ENCODE measurements at places on chromosomes 4 and X.

GRCh38 chrX:25527156-25527555 is 511.4 kb upstream of the ARX start:
- no peak for DNase-seq

DNA sequence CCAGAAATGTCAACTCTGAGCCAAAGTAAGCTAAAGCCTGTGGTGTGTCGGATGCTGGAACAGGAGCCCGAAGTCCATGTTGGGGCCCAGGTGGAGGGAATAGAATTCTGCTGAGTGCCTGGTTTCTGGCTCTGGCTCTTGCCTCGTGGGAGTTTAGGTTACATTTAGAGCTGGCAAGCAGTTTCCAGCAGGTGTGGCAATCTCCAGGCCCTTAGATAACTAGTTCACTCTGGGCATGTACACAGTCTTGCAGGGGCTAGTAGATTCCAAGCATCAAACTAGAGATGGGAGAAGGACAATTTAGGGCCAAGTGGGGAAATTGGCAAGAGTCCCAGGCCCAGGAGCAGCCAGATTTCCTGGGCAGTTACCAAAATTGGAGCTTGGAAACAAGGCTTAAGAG is 56.3 kb upstream of the STOX2 start:
- DNase-seq, result no peak

- DNase-seq, result no peak
Measured at GRCh38 chr4:11628093-11628725, 199.5 kb upstream of the HS3ST1 start.

DNA sequence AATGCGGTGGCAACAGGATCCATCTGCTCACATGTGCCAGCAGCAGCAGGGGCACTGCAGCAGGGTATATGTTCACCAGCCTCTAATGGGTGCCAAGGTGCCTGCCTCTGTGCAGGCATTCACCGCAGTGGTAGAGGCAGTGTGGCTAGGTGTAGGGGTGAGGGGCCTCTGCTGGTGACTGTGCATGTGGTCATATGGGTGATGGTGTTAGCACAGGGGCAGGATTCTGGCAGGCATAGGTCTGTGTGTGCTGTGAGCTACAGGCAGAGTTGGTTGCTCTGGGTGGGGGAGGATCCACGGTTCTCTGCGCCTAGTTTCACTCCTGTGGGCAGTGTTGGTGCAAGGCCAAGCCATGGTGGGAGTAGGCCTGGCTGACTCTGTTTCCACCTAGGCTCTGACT is 566.5 kb upstream of the GNPDA2 start:
- DNase-seq, result no peak

- no peak for DNase-seq
Measured at GRCh38 chr4:109953556-109953955, 40.9 kb downstream of the EGF start.

DNA sequence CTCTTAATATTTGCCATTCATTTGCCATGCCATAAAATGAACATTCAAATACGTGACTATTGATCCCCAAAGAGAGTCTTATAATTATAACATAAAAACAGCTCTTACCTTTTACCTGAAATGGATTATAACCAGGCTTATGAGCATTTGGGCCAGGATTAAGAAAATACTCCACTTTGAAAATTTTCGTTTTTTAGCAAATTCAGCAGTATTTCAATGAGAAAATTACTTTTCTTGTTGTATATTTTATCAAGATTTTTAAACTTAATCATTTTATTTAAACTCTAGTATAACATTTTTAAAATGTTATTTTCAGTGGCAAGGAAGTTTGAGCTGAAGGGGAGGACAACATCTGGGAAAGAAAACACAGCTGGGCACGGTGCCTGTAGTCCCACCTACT is 59.0 kb upstream of the RAPGEF2 start:
- DNase-seq, result no peak

DNA sequence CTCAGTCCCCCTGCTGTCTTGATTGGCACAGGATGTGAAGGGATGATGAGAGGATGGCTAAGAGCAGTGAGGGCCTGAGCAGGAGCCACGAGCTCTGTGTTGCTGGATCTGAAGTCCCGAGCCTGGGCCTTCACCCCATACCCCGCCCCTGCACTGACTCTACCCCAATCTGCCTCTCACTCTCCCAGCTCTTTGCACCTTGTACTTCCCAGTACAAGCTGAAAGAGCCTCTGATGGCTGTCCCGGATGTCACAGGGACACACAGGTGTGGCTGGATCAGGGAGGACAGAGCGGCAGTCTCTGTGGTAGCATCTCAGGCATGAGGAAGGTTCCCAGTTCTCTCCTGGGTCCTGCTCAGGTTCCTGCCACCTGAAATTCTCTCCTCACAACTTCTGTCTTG is 103.6 kb downstream of the CHIC2 start:
- no peak for DNase-seq

DNA sequence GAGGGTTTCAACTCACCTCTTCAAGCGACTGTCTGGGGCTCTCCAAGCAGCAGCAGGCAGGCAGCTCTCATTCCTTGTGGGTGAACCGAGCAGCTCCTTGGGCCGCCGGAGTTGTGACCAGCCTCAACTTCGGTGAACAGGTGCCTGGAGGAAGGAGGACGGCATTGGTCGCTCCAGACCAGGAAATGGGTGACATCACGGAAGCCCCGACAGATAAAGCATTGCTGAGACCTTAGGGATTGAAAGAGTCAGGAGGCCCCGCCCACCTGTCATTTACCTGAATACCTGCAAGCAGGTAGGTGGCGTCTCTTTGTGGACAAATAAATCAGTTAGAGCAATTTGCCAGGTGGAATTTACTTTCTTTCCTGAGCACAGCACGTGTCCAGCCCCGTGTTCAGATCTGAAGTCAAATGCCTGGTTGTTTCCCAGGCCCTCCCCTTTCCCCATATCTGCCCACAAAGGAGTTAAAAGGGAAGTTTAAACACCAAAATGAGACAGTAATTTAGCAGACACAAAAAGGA is at the start of gene LNX1:
Gene LNX1 (minus strand): TSS at position 115 of the 521 bp plus-strand sequence. CDS start 17,484 bp downstream, outside the sequence.
- DNase-seq, result no peak

- DNase-seq, result no peak
Measured at GRCh38 chr4:10173037-10173753, 56.6 kb upstream of the WDR1 start.

- no peak for DNase-seq
Measured at GRCh38 chr4:52752936-52753335, 1.7 kb upstream of the ERVMER34-1 start.

- DNase-seq, result no peak
Measured at GRCh38 chrX:148929686-148930085, 429.3 kb downstream of the AFF2 start.

- no peak for DNase-seq
Measured at GRCh38 chr4:189206953-189207352, 733.7 kb upstream of the FRG1 start.

DNA sequence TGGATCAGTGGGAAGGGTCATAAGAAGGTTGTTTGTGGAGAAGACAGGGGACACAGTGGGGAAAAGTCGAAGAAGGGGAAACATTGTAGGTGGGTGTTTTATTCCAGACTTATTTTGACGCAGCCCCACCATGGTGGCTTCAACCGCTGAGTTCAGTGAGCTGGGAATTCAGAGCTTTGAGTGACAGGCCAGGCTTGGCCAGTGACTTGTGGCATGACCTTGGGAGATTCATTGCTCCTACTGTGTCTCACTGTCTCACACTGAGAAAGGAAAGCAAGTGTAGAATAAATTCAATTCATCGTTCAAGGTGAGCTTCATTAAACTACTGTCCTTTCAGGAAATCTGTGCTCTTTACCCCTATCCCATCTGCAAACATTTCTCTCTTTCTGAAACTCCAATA is 47.4 kb upstream of the SOD3 start:
- DNase-seq, result no peak

DNA sequence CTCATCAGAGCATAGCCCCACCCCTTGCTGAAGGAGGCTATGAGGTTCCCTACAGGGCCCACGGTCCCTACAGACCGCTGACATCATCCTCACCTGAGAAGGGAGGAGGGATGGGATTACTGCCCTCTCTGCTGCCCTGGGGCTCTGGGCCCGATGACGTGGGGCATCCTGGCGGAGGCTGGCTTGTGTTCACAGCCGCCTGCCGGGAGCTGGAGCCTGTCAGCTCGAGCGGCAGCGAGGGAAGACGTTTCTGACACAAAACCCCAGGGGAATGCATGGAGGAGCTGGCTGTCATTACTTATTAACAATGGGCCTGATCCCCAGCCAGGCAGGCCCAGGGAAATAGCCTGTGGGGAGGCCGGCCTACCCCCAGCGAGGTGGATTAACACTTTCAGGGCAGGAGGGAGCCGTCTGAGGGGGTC is 106.6 kb upstream of the ATP6AP2 start:
- no peak for DNase-seq

GRCh38 chr4:23547096-23547495 is 342.8 kb downstream of the PPARGC1A start:
- DNase-seq, result no peak

Measured in stimulated activated naive CD8-positive, alpha-beta T cell treated with anti-CD3 and anti-CD28 coated beads, Interleukin-15, amount 100 ng/mL, for 72 hours (primary cell).